ENCODE measurements at places on chromosomes 16 and 17. TPM values are rescaled to one million over a fixed set of nuclear protein-coding genes. Genes with fewer than 3 reads are reported as not detected.

Gene IRX5
- not detected for total RNA-seq

Gene SPDYE4
- total RNA-seq, result not detected

Gene ABI3
- 46.4 TPM for total RNA-seq

Gene MEOX1
- 1.2 TPM for total RNA-seq

Gene AMFR
- 64.3 TPM for total RNA-seq

Gene RNF166
- 51.7 TPM for total RNA-seq

GRCh38 chr16:70687671-70688245, 1.9 kb upstream of the MTSS2 start:
- no peak overlapping the region for H3K4me3 ChIP-seq
- no peaks in the 10 kb centered on the region for H3K4me1 ChIP-seq
- no peak overlapping the region for H3K27ac ChIP-seq

GRCh38 chr17:43026595-43026994, 1.6 kb downstream of the RND2 start:
- DNase-seq, result no peak
- no peak overlapping the region for H3K4me3 ChIP-seq
- no peaks in the 10 kb centered on the region for H3K27me3 ChIP-seq
- no peaks in the 10 kb centered on the region for H3K36me3 ChIP-seq
- H3K4me1 ChIP-seq, result peaks cover 16% of the 10 kb centered on the region

DNA sequence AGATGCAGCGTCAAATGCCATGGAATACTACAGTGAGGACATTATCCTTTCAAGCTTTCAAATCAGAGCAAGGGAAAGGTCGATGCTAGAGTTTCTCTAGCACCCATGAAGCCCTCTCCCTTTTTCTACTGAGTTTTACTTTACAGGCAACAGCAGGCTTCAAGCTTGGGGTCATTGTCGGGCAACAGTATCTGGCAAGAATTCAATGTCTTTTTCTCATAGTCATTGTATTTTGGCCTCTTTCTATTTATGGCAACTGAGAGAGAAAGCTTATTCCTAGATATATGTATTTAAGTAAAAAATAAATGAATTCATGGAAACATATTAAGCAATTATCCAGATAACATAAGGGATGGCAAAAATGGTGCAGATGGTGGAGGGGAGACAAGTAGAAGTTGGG, 364 bp upstream of the CETP start:
- no peak overlapping the region for H3K27ac ChIP-seq
- no peaks in the 10 kb centered on the region for H3K36me3 ChIP-seq
- no peaks in the 10 kb centered on the region for H3K27me3 ChIP-seq
- H3K4me3 ChIP-seq, result no peak overlapping the region
- peaks cover 21% of the 10 kb centered on the region for H3K4me1 ChIP-seq

DNA sequence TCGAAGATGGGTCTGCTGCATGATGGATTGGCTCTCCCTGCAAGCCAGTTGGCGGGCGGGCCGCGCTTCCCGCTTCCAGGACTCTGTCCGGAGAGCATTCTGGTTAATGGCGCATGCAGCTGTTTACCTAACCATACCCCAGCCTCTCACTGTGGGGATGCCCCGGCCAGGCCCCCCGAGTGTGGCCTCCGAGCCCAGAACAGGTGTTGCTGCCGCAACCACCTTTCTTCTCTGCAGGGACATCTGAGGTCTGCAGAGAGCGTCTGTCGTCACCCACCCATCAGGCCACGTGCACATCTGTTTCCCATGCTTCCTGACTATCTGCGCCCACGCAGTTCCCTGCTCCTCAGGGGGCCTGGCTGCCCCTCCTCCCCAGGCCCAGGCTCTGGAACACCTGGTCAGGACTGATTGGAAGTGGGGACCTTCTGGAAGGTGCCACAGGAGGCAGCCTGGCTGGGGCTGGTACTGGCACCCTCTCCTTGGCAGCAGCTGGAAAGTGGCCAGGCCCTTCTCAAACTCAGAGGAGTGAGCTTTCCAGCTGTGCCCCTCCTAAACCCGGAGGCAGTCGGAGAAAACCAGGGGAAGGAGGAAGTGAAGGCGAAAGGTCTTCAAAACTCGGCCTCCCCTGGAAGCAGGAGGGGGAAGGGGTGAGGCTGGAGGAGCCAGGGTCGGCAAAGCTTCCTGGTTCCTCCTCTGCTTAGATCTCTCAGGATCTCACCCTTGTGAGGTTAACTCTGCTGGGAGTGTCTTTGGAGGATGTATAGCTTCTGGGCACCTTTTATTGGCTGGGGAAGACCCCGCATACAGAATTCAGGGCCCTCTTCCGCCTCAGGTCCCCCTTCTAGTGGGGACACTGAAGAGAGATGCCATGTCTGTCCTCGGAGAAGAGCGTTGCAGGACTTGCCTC, 64.5 kb upstream of the CIBAR2 start:
- H3K36me3 ChIP-seq, result no peaks in the 10 kb centered on the region
- no peaks in the 10 kb centered on the region for H3K4me1 ChIP-seq
- H3K27ac ChIP-seq, result no peak overlapping the region
- H3K4me3 ChIP-seq, result no peak overlapping the region
- DNase-seq, result no peak
- H3K27me3 ChIP-seq, result no peaks in the 10 kb centered on the region

DNA sequence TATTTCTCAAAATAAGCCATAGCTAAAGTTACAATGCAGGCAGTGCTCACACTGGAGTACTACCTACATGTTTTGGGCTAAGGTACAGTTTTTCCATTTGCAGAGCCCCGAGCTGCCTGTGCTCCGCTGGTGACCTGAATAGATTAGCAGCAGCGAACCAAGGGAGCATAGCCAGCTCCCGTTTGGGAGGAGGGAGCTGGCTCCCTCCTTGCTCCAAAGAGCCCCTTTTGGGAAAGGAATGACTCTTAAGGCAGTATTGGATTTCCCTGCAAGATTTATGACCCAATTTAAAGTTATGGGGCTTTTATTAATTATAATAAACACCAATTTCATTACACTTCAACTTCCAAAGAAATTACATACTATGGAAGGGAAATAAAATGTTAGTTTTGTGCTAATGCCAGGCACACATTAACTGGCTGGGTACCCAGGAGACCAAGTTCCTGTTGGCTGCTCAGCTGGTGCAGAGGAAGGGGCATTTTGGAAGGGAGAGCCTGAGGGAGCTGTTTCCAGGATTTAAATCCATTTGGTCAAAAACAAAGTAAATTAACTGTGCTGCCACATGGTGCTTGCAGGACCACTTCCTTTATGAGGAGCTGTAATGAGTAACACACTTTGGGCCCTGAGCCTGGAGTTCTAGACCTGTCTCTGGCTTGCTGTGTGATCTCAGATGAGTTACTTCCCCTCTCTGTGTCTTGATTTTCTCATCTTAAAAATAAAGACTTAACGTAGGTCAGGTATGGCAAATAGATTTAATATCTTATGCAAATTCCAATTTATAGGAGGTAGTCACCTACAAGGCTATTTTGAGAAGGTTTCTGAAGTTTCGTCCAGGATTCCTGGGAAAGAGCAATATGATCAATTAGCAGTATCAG, 362.1 kb upstream of the CCL2 start:
- H3K27me3 ChIP-seq, result no peaks in the 10 kb centered on the region
- H3K27ac ChIP-seq, result no peak overlapping the region
- H3K36me3 ChIP-seq, result no peaks in the 10 kb centered on the region

DNA sequence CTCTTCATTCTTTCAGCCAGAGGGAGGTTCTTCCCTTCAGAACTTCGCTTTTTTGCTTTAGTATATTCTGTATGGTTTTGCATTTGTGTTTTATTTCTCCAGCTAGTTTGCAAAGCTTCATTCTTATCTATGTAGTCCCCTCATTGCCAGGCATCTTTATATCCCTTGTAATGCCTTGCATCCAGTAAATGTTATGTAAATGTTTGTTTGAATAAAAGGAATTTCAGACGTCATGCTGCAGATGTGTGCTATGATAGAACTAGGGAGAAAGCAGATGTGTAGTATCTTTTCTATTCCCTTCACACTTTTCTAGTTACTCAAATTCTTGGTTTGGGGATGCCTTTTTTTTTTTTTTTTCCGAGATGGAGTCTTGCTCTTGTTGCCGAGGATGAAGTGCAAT, 62.6 kb upstream of the RASL10B start:
- DNase-seq, result no peak
- no peak overlapping the region for H3K4me3 ChIP-seq

DNA sequence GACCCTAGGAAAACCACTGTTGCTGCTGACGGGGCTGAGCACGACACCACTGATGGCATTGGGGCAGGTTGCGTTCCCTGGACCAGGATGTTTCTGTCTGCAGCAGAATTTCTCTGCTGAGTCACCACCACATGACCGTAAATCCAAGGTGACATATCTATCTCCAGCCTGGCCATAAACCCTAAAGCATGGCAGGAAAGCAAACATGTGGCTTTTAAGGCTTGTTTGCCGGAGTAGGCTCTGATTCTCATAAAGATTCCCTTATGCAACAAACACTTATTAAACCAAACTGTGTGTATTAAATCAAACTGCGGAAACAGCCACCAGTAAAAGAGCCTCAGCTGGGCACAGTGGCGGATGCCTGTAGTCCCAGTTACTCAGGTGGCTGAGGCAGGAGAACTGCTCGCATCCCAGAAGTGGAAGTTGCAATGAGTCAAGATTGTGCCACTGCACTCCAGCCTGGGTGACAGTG, 17.3 kb downstream of the MPHOSPH6 start:
- H3K36me3 ChIP-seq, result no peaks in the 10 kb centered on the region
- DNase-seq, result no peak
- no peaks in the 10 kb centered on the region for H3K4me1 ChIP-seq
- no peak overlapping the region for H3K27ac ChIP-seq
- H3K27me3 ChIP-seq, result no peaks in the 10 kb centered on the region
- H3K4me3 ChIP-seq, result no peak overlapping the region

GRCh38 chr17:63930951-63931575, 1.1 kb downstream of the CD79B start:
- H3K27me3 ChIP-seq, result no peaks in the 10 kb centered on the region
- peaks cover 24% of the 10 kb centered on the region for H3K4me1 ChIP-seq
- no peaks in the 10 kb centered on the region for H3K36me3 ChIP-seq
- peak overlapping the region; percentile 27 for H3K27ac ChIP-seq

DNA sequence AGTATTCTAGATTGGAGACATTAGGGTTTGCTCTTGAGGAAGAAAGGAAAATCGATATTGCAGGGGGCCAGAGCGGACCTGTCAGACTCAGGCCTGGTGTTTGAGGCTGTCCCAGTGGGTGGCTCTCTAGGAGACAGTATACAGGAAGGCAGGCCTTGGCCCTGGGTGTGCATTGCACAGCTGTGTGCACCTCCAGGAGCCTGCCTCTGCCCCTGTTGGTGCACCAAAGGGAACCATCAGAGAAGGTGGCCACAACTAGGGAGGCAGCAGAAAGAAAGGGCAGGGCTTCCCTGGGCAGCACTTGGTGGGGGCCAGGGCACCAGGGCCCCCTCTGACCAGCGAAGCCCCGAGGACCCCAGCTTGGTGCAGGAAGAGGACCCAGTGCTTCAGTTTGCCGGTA, 188.0 kb downstream of the NTN1 start:
- DNase-seq, result no peak
- no peaks in the 10 kb centered on the region for H3K27me3 ChIP-seq
- H3K4me3 ChIP-seq, result no peak overlapping the region
- H3K36me3 ChIP-seq, result no peaks in the 10 kb centered on the region

DNA sequence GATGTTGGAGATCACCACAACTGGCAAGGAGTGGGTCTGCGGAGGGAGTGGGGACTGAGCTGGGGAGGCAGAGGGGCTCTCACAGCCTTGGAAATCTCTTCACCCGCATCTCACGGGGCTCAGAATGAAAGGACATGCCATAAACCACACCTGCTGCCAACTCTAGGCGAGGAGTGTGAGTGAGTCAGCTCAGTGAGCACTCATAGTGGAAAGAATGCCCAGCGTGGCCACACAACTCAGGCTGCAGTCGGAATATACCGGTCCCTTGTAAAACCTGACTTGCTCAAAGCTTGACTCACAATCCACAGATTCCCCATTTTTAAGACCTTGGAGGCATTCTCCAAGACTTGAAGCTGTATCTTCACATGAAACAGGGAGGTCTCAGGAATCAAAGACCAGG, 36.7 kb downstream of the STAT5A start:
- no peak for DNase-seq
- H3K4me3 ChIP-seq, result no peak overlapping the region
- H3K36me3 ChIP-seq, result peaks cover 39% of the 10 kb centered on the region

DNA sequence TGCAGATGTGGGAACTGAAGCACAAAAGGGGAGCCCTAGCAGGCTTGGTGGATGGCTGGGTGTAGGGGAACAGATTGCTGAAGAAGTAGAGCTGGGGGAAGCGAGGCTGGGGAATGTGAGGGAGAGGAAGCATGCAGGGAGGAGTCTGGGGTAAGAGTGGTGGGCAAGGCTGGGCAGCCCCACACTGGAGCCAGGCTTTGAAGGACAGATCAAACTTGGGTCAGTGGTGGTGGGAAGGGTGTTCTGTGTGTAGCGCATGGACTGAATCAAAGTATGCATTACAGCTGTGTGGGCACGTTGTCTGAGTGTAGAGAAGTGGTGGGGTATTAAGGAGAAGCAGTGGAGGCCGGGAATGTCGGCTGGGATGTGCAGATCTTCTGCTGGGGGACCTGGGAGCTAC, 116.0 kb downstream of the CYLD start:
- H3K4me3 ChIP-seq, result no peak overlapping the region
- H3K27me3 ChIP-seq, result no peaks in the 10 kb centered on the region
- H3K36me3 ChIP-seq, result no peaks in the 10 kb centered on the region

DNA sequence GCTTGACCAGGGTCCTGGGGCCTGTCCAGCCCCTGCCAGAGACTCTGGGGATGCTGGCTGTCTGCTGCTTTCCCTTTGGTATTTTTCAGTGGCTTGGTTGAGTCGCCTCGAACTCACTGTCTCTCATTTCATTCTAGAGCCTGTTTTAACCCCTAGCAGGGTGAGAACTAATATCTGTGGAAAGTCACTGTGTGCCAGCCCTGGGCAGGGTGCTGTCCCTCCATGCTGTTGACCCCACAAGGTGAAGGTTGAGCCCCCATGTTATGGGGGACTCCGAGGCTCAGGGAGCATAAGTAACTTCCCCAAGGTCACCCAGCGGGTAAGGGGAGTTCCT, 33.0 kb downstream of the DCAKD start:
- peaks cover 20% of the 10 kb centered on the region for H3K4me1 ChIP-seq
- peaks cover 32% of the 10 kb centered on the region for H3K27me3 ChIP-seq
- no peaks in the 10 kb centered on the region for H3K36me3 ChIP-seq
- peak overlapping the region; percentile 41 for H3K4me3 ChIP-seq
- DNase-seq, result no peak

GRCh38 chr16:85550953-85551924, 61.9 kb upstream of the GSE1 start:
- H3K27me3 ChIP-seq, result no peaks in the 10 kb centered on the region
- no peaks in the 10 kb centered on the region for H3K4me1 ChIP-seq
- no peak overlapping the region for H3K4me3 ChIP-seq
- DNase-seq, result no peak
- no peaks in the 10 kb centered on the region for H3K36me3 ChIP-seq
- H3K27ac ChIP-seq, result no peak overlapping the region

GRCh38 chr16:83171396-83171795, 544.6 kb downstream of the CDH13 start:
- no peaks in the 10 kb centered on the region for H3K4me1 ChIP-seq
- H3K4me3 ChIP-seq, result no peak overlapping the region
- H3K27ac ChIP-seq, result no peak overlapping the region
- no peaks in the 10 kb centered on the region for H3K27me3 ChIP-seq
- no peak for DNase-seq
- no peaks in the 10 kb centered on the region for H3K36me3 ChIP-seq

- no peak for DNase-seq
- no peaks in the 10 kb centered on the region for H3K36me3 ChIP-seq
- no peaks in the 10 kb centered on the region for H3K4me1 ChIP-seq
- no peak overlapping the region for H3K27ac ChIP-seq
- no peak overlapping the region for H3K4me3 ChIP-seq
- H3K27me3 ChIP-seq, result no peaks in the 10 kb centered on the region
These were observed 324.8 kb downstream of the PMP22 start for GRCh38 chr17:14940108-14940937.

- no peaks in the 10 kb centered on the region for H3K27me3 ChIP-seq
- no peak for DNase-seq
- H3K4me1 ChIP-seq, result no peaks in the 10 kb centered on the region
- no peak overlapping the region for H3K4me3 ChIP-seq
These were observed 298.4 kb upstream of the SALL1 start for GRCh38 chr16:51449441-51449840.
